ENCODE measurements at places on chromosomes 11 and 22.

DNA sequence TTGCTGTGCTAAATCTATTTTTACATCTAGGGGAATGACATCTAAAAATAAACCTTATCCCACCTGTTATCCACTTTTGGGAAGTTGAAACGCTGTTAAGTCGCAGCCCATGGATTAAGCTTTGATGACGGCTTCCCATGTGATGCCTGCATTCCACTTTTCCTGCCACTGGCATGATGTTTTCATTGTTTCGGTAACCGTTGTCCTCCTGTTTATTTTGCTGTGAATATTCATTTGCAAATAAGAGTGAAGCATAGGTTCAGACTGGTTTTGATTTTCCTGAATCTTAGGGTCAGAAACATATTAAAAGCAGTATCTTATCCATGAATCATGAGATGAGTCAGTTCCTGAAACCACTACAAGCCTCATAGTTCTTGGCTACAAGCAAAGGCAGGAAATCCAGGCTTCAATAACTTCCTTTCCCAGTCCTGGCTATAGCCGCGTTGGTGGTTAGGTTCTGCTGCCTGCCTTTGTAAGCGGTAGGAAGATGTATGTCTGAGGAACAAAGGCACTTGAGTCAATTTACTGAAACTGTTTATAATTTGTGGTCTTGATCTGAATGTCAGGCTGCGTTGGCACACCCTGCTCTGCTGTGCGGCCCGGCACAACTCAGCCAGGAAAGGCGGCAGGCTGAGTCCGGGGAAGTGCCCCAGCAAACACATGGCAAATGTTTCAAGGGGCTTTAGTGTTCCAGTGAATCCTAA, 19.4 kb downstream of the TEAD1 start:
- no peak for DNase-seq

- DNase-seq: no peak
Observed at GRCh38 chr11:94593030-94593429, 25.9 kb downstream of the PIWIL4 start.

DNA sequence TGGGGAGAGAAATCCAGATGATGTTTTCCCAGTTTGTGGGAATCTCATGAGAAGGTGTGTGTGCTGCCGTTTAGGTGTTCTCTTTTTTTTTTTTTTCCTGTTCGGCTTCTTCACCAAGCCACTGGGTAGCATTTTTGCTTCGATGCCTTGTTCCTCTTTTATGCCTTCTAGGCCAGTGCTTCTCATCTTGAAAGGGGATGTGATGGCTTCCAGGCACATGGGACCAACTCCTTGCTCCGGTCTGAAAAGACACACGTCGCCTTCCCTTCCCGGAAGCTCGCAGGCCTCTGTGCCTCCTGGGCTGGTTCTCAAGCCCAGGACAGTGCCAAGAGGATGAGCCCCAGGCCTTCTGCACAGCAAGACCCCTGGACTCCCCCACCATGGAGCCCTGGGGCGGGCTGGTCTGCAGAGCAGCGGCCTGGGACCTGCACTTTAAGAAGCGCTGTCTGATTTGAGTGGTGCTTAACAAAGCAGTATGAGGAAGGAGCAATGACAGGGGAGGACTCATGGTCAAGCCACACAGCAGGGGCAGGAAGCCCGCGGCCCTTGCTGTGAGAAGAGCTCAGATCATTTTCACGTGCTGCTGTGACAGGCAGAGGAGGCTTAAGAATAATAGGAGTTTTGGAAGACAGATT, 158.8 kb downstream of the MPPED1 start:
- DNase-seq: no peak

- no peak for DNase-seq
Observed at GRCh38 chr22:24391836-24392217, 35.6 kb upstream of the ADORA2A start.

GRCh38 chr22:40533712-40534378, 102.7 kb downstream of the MRTFA start:
- DNase-seq: no peak

DNA sequence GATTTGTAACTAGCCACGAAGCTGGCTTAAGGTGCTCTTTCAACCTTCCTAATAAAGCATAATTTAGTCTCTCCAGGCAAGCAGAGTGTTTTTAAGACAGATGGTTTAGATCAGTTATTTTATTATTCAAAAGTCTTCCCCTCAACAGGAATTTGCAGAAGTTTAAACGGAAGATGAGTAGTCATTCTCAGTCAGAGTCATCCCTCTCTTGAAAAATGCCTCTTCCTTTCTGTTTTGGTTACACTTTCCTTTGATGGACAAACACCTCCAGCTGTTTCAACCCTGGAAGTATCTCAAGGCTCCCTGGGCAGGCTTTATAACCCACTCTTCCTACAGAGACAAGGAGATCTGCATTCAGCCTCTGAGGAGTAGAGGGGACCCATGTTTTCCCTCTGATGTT, 60.3 kb upstream of the POU2AF2 start:
- no peak for DNase-seq

- DNase-seq: no peak
Observed at GRCh38 chr11:36421546-36422155, 88.4 kb downstream of the TRAF6 start.

GRCh38 chr22:48494968-48495750, 1332.5 kb downstream of the BRD1 start:
- DNase-seq: no peak

- no peak for DNase-seq
Observed at GRCh38 chr22:20024225-20024624, 3.3 kb downstream of the TANGO2 start.

DNA sequence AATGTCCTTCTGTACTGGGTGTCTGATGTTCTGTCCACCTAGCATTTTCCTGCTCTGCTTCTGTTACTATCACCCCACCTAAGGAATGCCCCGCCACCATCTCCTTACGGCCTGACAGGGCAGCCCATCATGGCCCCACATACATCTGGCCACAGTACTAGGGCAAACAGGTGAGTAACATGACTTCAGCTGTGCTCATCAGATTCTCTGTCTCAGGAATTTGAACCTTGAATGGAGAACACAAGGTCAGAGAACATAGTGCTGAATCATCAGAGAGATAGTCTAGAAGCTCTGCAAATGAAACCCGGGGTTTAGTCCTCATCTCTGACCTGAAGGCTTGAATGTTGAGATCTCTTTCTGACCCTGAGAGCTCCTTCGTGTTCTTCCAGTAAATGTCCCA, 32.4 kb downstream of the ZC3H12C start:
- DNase-seq: no peak
